ENCODE measurements at places on chromosomes 2 and 18. TPM values are rescaled to one million over a fixed set of nuclear protein-coding genes. Genes with fewer than 3 reads are reported as not detected.

DNA sequence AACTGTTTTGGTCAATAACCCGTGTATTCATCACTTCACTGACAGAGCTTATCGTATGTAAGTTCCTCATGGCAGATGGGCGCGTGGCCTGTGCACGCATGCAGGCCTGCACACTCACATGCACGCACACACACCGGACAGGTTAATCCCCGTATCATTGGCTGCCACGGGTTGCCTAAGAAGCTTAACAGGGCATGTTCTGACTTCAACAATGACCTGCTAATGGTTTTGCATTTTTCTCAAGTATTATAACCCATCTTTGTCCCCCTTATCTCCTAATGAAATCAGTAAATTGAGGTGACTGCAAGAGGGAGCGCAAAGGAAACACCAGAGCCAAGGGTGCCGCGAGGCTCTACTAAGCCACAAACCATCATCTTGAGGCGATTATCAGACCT, 399.0 kb upstream of the ID2 start:
- no peak for DNase-seq

The COL3A1 gene
- 1,174 TPM for total RNA-seq

GRCh38 chr2:230798769-230799399, 65.9 kb upstream of the ITM2C start:
- no peak for DNase-seq

DNA sequence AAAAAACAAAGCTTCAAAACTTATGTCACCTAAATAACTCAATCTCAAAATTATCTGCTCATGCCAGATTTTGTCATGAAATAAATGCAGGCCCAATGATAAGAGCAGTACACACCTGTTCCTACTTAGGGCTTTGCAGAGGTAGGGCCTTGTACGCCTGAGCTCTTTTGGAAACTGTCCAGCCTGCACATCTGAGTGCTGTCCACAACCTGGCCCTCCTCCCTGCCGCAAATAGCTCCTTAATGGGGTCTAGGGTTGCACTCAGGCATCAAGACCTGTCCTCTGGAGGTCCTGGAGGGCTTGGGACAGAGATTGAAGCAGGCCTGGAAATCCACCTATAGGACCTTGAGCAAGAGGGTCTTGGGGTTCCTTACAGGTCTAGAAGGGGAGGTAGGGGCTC, 115.4 kb upstream of the CCDC195 start:
- no peak for DNase-seq

- no peak for DNase-seq
Measured at GRCh38 chr2:144453486-144454158, 66.3 kb downstream of the ZEB2 start.

DNA sequence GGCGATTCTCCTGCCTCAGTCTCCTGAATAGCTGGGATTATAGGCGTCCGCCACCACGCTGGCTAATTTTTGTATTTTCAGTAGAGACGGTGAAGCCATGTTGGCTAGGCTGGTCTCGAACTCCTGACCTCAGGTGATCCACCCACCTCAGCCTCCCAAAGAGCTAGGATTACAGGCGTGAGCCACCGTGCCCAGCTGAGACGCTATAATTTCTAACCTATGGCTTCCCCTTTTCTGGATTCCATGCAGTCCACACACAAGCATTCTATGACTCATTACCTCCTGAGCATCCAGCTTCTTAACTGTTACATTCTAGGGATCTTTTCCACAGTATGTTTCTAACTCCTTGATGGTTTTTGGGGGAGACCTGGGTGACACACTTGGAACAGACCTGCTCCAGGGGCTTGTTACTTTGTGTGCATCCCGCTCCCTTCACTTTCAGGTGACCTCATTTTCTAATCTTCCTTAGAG, 11.8 kb upstream of the KCMF1 start:
- no peak for DNase-seq

The IL36B gene
- not detected for total RNA-seq
